ENCODE measurements at places on chromosomes 4 and X.

GRCh38 chr4:185874516-185875230 lies 62.7 kb upstream of the SORBS2 start:
- DNase-seq, result no peak

- DNase-seq, result no peak
Observed at GRCh38 chr4:5928274-5928673, 35.4 kb upstream of the CRMP1 start.

DNA sequence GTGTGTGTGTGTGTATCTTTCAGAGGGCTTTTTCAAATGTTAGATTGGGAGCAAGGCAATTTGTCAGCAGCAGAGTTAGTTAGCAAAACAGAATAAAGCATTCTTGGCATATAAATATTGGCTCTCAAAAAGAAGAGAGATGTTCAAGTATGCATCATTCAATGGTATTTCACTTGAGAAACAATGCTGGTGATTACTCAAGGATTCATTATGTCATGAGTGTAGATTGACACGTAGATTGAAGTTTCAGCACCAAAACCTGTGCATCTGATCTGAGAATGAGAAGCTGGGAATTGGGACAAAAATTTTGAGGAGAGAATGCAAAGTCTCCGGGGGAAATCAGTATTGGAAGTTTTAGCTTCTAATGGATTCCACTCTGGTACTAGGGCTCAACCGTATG lies 241.4 kb downstream of the FRMPD4 start:
- no peak for DNase-seq

DNA sequence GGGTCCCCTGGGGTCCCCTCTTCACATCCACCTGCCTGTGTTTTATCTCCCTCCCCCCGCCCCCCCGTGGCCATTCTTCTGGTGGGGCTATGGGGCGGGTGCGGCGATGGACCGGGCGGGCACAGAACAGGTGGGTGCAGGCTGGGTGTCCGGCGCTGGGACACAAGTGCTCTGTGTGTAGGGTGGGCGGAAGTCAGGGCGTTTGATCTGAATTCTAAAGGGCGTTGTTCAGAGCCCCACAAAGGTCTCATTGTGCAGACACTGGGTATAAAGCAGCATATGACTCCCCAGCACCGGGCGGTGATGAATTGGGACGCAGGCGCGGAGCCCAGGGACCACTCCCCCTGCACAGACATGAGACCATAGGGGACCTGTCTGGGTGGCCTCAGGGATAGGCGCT lies at the start of gene GJB1:
Gene GJB1 (plus strand): TSS at position 296 of the 400 bp plus-strand sequence. CDS start 484 bp downstream, outside the sequence.
- DNase-seq, result no peak
